ENCODE measurements at places on chromosomes 13 and 19. TPM values are rescaled to one million over a fixed set of nuclear protein-coding genes. Genes with fewer than 3 reads are reported as not detected.

The SARS2 gene
- total RNA-seq, result 26.6 TPM

The FPR2 gene
- 1.00 TPM for total RNA-seq

The CYP4F2 gene
- total RNA-seq, result not detected

The GPR12 gene
- total RNA-seq, result not detected

The FCER2 gene
- not detected for total RNA-seq

The ADAMTS10 gene
- total RNA-seq, result 7.7 TPM

The TMEM255B gene
- 0.72 TPM for total RNA-seq

The GARIN5A gene
- not detected for total RNA-seq

The ZGLP1 gene
- 0.80 TPM for total RNA-seq

The LRRC4B gene
- total RNA-seq, result 0.33 TPM

The MEF2B gene
- total RNA-seq, result 0.68 TPM

The ZNF738 gene
- not detected for total RNA-seq

The SYNGR4 gene
- total RNA-seq, result not detected

The ZNF737 gene
- total RNA-seq, result 5.4 TPM

The ZNF132 gene
- 2.4 TPM for total RNA-seq

The NLRP12 gene
- 0.35 TPM for total RNA-seq

The ATXN8OS gene
- not detected for total RNA-seq

The ZNF112 gene
- total RNA-seq, result 2.0 TPM

The IL17D gene
- 14.2 TPM for total RNA-seq

The PRTN3 gene
- not detected for total RNA-seq

The CYP2F1 gene
- not detected for total RNA-seq

The CDKN2D gene
- total RNA-seq, result 7.3 TPM

The KLF1 gene
- not detected for total RNA-seq

The GIPR gene
- not detected for total RNA-seq

The NLRP7 gene
- total RNA-seq, result not detected

The SEMA6B gene
- total RNA-seq, result 1.4 TPM

The NLRP5 gene
- not detected for total RNA-seq

The PSG2 gene
- not detected for total RNA-seq

The NALCN gene
- 0.62 TPM for total RNA-seq

The NKPD1 gene
- total RNA-seq, result not detected

The C13orf46 gene
- total RNA-seq, result 0.69 TPM
